Cardiac septum (tissue), 1 donor: ENCODE measurements at places on chromosomes 4 and X. TPM values are rescaled to one million over a fixed set of nuclear protein-coding genes. Genes with fewer than 3 reads are reported as not detected.

Gene ZNF141
- 8.5 TPM for total RNA-seq

Gene PDZD4
- 4.1 TPM for total RNA-seq

- DNase-seq, result no peak
Observed at GRCh38 chr4:186144946-186145569, 40.6 kb downstream of the FAM149A start.

DNA sequence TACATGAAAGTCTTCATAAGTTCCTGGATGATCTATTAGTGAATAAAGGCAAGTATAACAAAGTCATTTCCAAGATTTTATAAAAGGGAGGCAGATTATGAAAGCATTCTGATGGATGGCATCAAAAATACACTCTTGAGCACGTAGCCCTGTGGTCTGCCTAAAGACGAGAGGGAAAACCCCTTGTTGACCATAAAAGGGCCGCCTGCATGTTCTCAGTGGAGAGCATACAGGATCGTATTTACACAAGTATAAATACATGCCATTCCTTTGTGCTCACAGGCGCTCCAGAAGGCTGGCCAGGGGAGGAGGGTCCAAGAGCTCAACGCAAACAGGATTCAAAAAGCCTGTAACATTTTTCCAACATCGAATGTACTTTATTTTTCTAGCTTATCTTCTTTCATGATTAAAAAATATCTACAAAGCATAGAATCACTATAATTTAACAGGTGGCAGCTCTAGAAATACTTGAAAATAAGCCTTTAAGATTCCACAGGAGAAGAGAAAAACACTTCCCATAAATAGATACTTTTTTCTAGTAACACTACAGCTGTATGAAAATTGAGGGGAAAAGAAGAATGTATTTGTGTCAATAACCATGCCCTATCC is 29.6 kb downstream of the PDGFC start:
- no peak for DNase-seq
